Stimulated activated CD4-positive, alpha-beta T cell treated with anti-CD3 and anti-CD28 coated beads, Interleukin-15, amount 100 ng/mL, for 48 hours (primary cell): ENCODE measurements at places on chromosomes 13 and 19.

DNA sequence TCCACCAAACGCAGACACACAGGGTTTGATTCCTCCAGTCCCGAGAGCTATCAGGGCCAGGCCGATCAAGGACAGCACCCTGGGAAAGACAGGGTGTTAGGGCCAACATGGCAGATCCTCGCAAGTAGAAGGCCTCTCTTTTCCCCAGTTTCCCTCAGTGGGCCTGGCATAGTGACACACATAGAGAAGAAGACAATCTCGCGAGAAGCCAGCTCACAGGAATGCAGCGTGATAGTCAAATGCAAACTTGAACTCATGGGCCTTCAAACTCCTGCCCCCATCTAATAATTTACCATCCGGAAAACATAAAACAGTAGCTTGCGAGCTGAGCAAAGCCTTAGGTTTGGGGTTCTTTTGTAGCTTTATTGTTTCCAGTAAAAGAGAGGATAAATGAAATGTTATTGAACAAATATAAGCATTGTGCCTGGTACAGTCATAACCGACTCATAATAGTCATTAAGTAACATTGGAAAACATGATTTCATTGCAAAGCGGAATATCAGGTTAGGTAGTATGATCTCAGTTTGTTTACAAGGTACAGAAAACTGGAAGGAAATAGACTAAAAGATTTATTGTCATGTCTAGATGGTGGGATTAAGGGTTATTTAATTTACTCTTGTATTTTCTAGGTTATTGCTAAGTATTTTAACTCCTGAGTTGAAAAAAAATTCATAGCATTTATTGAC lies 30.5 kb downstream of the SLC15A1 start:
- DNase-seq: no peak

DNA sequence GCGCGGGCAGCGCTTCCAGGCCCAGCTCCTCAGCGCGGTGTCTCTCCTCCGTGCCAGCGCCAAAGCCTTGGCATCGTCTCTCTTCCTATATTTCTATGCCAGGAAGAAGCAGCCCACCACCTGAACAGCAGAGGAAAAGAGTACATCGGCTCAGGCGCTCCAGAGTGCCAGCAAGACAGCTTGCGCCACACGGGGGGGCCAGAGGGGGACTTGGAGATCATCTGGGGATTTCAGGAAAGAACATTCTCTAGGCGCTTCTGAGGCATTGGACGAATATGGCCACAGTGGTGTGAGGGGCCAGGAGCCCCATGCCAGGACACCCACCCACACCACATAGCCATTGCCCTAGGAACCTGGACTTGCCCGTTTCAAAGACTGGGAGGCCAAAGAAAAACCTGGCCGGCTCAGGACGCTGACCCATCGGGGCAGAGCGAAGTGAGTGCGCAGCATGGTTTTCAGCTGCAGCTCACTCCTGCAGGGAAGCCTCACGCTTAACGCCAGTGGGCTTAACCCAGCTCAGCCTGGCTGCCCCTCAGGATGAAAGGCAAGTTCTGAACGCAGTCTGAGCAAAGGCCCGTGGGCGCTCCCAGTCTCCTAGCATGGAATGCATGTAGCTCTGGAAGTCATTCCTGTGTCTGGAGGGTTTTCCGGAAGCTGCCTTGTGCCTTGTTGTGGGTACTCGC lies 62.1 kb downstream of the GGACT start:
- no peak for DNase-seq

GRCh38 chr13:43872181-43872580 lies 7.4 kb downstream of the CCDC122 start:
- DNase-seq: no peak

DNA sequence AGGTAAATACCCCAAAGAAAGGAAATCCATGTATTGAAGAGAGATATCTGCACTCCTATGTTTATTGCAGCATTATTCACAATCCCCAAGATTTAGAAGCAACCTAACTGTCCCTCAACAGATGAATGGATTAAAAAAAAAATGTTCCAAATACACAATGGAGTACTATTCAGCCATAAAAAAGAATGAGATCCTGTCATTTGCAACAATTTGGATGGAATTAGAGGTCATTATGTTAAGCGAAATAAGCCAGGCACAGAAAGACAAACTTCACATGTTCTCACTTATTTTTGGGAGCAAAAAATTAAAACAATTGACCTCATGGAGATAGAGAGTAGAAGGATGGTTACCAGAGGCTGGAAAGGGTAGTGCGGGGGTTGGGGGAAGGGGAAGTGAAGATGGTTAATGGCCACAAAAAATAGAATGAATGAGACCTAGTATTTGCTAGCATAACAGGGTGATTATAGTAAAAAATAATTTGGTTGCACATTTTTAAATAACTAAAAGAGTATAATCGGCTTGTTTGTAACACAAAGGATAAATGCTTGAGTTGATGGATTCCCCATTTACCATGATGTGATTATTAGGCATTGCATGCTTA lies 9.7 kb upstream of the ZNF709 start:
- DNase-seq: no peak

DNA sequence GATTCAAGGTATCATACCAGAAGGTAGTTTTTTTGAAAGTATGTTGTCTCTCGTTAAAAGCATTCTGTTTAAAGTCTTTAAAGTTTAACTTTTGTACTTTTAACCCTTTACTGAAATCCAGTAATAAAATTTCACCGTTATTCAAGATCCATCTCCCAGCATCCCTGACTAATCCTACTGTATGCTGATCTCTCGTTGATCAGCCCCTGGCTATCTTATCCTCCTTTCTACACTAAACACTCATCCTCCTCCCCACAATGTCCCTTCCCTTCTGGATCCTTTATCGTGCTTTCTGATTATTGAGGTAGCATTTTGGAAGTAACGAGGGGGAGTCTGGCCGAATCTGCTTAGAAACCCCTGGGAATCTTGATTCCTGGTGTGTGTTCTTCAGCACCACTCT lies 1.3 kb downstream of the TPP2 start:
- DNase-seq: no peak

GRCh38 chr13:113927661-113928581 lies 46.0 kb downstream of the C13orf46 start:
- no peak for DNase-seq

DNA sequence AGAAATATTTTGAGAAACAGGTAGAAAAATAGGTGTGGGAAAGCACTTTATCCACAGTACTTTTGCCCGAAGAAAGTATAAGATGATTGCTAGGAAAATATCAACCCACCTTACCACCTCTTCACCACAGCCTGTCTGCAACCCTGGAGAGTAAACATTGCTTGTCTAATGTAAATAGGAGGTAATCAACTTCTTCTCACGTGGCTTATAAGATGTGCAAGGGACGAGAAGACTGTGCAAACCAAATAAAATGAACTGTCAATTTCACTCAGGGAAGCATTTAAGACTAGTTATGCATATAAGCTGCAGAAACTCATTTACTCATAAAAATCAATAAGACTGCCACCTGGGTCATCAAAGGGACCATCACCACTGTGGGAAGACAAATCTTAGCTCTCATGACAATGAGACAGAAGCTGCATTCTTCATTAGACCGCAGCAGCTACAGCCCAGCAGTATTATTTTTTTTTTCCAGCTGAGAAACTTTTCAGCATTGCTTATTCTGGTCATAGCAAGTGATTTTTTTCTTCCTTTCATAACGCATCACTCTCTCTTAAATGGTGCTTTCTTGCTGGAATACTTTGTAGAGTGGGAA lies 807.7 kb upstream of the GPC6 start:
- no peak for DNase-seq

GRCh38 chr19:36745870-36746269 lies 26.7 kb downstream of the ZNF850 start:
- DNase-seq: no peak

- DNase-seq: no peak
These were observed 3.3 kb upstream of the C3 start for GRCh38 chr19:6723738-6724137.

- no peak for DNase-seq
These were observed 37.4 kb upstream of the GAS6 start for GRCh38 chr13:113901231-113901630.

DNA sequence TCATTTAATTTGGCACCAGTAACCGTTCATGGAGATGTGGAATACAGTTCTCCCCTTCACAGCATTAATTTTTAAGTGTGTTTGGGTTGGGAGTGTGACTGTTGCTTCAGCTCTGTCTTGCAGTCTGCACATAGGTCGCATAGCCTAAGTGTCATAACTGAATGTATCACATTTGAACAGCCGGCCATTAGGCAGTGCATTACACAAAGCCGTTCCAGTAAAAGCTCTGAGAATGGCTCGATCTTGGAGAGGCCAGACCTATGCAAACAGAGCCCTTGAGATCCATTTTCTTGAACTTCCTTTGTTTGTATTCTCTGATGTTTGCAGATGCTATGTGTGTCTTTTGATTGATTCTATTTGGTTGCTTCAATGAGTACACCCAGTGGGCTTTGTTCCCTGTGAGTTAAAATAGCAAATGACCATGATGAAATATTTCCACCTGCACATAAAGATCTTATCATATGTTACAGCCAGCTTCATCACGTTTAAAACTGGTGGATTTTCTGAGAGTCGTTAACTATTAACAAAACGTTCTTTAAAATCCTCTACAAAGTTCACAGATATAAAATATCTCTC lies 1104.9 kb upstream of the SLC10A2 start:
- DNase-seq: no peak

DNA sequence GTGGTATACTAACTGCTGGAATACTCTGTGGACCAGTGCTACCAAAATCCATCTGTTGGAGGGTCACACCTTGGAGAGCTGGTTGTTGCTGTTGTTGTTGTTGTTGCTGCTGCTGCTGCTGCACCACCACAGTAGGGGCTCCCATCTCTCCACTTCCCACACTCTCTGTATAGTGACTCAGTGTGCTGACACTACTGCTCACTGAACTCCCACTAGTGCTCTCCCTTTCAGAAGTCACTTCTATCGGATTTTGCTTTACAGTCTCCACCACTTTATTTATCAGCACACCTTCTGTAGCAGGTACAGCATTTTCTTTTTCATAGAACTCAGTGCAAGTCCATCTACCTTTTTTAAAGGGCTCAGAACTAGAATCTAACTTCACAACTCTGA lies 1.7 kb downstream of the TSC22D1 start:
- DNase-seq: no peak

DNA sequence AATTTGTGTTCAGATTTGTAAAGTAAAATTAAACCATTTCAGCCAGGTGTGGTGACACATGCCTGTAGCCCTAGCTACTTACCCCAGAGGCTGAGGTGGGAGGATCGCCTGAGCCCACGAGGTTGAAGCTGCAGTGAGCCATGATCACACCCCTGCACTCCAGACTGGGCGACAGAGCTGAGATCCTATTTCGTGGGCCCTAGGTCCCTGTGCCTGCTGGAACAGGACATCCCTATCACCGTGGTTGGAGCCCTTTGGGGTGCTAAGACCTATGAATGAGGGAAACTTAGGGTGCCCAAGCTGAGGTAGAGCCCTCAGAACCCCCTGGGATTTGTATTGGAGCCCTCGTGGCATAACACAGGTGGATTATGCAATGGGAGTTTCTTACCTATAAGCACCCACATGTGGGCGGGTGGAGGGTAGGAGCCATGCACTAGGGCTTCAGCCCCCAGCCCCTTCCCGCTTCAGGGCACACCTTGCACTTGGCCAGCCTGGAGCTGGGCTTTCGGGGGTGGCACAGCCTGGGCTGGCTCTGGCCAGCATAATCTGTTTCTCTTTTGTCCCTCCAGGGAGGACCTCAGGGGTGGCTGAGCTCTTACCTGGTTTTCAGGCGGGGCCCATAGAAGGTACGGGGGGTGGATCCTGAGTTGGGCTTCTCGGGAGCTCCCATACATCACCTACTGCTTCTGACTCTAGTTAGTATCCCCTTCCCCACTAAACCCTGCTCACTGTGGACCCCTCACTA lies 7.2 kb upstream of the USF2 start:
- no peak for DNase-seq

- no peak for DNase-seq
These were observed 840 bp upstream of the CCNA1 start for GRCh38 chr13:36431204-36432105.

DNA sequence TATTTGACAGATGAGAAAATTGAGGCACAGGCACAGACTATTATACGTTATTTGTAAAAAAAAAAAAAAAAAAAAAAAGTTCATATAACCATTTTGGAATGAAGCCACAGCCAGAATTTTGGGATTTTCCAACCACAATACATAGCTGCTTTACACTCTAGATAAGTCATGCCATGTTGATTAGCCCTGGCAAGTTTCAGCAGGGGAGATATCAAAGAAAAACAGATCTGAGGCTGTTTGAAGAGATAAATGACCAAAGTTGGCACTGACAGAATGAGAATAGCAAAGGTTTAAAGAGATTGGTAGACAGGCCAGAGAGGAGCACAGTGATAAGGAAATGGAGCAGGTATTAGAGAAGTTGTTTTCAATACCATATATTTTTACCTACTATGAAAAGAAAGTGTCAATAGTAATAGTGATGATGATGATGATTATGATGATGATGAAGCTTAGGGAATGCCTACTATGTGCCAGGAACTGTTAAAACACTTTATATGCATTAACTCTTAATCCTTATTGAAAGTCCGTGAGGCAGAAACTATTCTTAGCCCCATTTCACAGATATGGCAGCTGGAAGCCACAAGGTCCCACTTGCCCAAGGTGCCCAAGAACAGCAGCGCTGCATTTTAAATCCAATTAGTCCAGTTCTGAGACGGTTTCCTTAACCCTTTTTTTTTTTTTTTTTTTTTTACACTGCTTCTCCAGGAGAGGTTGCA lies 105.5 kb downstream of the MBNL2 start:
- DNase-seq: no peak

GRCh38 chr13:99018418-99019180 lies 40.7 kb upstream of the DOCK9 start:
- DNase-seq: no peak

DNA sequence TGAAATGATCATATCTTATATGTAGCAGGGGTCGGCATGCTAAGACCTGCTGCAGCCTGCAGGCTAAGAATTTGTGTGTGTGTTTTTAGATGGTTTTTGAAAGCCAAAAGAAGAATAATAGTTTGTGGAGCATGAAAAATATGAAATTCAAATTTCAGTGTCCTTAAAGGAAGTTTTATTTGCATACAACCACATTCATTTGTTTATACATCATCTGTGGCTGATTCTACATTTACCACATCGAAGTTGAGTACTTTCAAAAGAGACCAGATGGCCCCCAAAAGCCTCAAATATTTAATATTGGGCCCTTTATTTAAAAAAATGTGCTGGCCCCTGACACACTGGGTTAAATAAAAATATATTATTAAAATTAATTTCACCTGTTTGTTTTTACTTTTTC lies 1.3 kb downstream of the HAS1 start:
- no peak for DNase-seq

DNA sequence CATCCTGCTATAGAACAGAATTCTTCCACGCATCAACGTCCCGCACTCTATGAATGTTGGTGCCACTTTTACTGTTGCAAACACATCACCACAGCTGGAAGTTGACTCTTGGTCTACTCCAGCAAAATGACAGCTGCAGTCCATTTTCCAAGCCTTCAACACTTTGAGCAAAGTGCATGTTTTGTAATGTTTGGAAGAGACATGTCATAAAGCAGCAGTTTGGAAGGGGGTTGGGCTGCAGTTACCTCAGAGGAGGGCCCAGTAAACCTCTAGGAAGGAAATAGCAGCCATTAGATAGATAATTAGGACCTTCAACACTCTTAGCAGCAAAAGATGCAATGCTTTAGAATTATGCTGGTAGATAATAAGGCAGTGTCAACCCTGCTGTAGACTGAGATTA lies 323.6 kb downstream of the TDRD3 start:
- no peak for DNase-seq
